ENCODE measurements at places on chromosomes 3 and 15.

DNA sequence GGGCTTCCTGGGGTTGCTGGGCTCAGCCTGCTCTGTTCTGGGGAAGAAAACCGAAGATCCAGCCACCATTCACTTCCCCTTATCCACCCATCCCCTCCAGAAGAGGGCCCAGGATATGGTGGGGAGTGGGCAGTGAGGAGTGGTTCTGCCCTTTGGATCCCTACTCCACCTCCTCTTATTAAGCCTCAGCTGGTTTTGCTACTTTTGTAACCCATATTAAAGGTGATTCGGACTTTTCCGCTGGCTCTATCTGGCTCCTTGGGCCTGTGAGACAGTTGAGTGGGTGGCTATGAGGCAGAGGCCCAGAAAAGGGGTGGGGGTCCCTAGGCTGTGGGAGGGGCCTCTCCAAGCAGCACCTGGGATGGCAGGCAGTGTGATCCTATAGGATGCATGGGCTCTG lies 33.8 kb downstream of the NBEAL2 start:
- no peak for DNase-seq

DNA sequence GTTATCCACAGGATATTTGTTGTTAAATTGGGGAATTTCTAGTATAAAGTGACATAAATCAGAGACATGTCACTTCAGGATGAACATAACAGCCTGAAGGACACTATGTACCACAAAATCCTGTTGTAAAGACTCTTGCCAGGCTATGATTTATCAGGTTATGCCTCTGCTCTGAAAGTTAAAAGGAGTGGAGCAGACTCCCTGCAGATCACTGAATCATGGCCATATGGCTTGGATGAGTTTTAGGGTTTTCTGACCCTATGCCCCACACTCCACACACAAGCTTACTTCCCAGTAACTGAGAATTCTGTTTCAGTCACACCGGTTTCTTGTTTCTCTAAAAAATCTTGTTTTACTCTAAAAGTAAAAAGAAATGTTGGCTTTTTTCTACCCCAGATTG lies 869.4 kb downstream of the NAALADL2 start:
- no peak for DNase-seq

DNA sequence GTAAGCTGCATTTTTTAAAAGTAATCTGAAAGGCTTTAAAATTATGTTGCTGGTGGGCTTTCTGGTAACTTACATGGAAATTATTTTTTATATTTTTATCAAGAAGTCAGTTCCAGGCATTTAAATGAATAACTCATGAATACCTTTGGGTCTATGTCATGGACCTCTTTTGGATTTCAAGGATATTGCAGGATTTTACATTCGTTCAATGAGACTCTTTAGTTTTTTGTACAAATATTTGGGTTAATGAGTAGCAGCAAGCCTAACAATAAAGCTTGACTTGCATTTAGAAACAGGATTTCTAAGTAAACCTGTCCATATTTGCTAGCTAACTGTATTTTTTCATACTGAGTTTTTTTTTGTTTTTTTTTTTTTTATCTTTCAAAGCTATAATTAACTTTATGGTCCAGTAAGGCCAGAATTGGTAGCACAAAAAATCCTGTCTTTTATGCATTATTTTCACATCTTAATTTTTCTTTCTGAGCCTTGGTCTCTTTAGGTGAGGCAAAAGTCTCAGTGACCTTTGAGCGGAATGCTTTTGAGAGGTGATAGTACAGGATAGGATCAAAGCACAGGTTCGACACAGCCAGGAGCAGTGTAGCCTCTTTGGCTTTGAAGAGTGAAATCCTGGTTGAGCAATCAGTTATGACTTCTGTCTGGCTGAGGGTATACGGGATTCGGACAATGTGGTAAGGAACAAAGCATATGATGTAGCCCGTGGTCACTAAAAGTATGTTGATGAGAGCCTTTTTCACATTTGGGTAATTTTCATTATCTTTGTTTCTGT lies 4.8 kb downstream of the GPR171 start:
- no peak for DNase-seq

- DNase-seq = no peak
Measured at GRCh38 chr3:54309601-54310000, 187.2 kb downstream of the CACNA2D3 start.

DNA sequence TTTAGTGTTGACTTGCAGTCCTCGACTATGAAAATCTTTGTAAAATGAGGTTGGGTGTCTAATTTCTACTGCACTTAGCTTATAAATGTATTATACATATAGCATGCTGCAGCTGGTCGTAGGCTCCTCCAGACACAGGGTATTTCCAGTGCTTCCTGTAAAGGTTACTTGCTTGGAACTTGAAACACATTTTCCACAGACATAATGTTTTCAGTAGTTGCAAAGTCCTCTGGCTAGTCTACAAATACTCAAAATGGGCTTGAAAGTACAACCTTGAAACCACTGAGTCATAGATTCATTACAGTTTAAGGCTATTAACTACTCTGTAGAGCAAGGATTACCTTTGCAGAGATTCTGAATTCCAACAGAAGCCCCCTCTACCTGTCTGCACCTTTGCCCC lies 464.1 kb downstream of the RAP2B start:
- DNase-seq = no peak

- DNase-seq = no peak
Measured at GRCh38 chr3:124401843-124402242, 328.4 kb upstream of the UMPS start.

GRCh38 chr3:160331127-160331937 lies 67.7 kb downstream of the IFT80 start:
- no peak for DNase-seq

- DNase-seq = no peak
Measured at GRCh38 chr3:142134799-142135325, 14.5 kb downstream of the TFDP2 start.

- no peak for DNase-seq
Measured at GRCh38 chr15:75008629-75009326, 13.4 kb downstream of the SCAMP5 start.

DNA sequence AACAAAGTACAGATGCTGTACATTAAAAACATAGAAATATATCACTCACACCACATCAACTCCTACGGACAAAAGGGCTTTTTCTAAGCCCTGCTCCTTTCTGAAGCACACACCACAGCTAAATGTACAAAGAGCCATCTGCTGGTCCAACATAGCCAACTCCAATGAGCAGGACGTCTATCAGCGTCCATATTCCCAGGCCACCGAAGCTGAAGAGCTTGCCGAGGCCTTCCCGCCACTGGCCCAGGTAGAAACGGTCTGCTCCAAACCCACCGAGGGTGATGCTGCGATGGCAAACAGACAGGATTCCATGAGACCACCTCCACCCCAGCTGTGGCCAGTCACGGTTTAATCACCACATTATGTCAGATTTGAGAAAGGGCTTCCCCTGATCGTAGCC lies 9.8 kb downstream of the TM2D3 start:
- DNase-seq = no peak

DNA sequence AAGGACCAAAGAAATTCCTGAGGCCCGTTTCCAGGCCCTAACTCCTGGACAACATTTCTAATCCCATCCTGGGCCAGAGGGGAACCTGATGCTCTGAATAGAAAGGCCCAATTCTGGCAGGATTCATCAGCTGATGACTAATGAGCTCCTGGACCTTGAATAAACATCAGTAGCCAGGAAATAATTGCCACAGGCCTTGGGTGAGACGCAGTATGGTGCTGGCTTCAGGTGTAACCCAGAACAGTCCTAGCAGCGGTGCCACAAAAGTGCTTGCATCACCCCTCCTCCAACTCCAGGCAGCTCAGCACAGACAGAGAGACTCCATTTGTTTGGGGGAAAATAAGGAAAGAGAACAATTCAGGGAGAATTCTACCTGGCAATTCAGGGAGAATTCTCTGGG lies 184.7 kb upstream of the POU1F1 start:
- DNase-seq = no peak

All from activated CD8-positive, alpha-beta memory T cell treated with anti-CD3 and anti-CD28 coated beads, Interleukin-2, amount 10 ng/mL, durations not matched to agents 7 days and 5 days (primary cell).